Activated CD4-positive, CD25-positive, alpha-beta regulatory T cell treated with anti-CD3 and anti-CD28 coated beads, Interleukin-2, amount 50 U/mL, for 16 hours (primary cell): ENCODE measurements at places on chromosomes 11 and 22.

- DNase-seq = no peak
Observed at GRCh38 chr11:19735157-19735908, 22.7 kb downstream of the NAV2 start.

DNA sequence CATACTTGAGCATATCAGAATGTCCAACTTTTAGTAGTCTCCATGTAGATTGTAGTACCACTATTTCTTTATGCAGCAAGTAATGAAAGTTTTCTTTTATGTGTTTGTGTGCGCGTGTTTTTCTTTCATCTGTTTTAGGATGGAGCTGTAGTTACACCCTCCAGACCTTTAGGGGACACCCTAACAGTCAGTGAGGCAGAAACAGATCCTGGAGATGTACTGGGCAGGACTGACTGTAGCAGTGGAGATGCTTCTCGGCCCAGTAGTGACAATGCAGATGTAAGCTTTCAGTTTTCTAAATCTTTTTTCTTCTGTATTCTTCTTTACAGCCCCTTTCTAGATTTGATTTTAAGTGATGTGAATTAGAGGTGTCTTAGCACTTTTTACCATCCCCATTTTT lies 79.9 kb upstream of the GRIK4 start:
- no peak for DNase-seq

DNA sequence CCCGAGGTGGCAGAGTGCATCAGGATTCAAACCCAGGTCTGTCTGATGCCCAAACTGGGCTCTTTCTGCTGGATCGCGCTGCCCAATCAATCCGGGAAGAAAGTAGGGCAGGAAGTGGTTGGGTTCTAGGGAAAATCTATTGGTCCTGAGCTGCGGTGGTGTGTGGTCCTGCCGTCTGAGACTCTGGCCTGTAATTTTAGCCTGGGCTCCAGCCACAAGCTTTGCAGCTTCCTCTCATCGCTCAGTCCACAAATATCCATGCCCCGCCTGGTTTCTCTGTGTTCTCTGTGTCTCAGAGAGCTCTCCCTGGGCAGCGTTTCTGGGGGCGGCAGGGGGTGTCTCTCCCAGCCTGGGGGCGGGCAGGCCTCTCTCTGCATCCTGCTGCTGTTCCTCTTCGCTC lies 18.7 kb downstream of the CACNG2 start:
- no peak for DNase-seq

GRCh38 chr22:20084547-20085413 lies 4.7 kb downstream of the DGCR8 start:
- DNase-seq = no peak

GRCh38 chr11:112511911-112512310 lies 251.3 kb upstream of the PLET1 start:
- no peak for DNase-seq

DNA sequence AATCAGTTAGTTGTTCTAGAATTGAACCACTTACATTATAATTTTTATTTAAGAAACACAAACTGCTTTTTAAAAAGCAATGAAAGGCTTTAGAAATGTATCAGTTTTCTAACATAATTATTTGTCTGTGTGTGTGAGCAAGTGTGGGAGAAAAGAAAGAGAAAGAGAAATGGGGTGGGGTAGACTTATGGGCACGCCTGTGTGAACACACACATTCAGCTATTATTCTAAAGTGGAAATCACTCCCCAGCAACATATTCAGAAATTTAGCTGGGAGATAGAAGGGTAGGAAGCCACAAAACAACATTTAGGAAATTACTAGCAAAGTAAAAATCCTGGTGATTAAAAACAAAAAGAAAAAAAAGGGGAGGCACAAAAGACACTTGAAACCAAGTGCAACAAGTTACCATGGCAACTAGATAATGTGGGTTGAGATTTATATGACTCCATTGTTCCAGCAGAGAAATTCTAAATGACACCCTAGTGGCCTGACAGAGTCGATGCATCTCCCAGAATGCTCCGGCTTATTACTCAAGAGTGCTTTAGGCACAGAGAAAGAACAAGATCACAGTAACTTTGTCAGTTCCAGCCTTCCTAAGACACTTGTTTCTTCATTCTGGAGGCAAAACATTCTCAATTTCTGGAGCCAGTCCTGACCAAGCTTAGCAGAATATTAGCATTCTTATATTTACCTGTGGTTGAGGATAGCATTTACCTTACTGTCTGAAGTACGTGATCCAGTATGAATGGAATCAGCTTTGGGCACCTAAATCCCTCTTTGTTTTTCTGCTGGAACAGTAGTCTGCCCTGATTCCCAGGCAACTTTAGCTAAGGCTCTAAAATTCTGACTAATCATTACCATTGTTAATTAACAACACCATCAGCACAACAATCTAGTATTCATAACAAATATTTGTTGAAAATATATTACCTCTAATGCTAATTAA lies 444.4 kb downstream of the DLG2 start:
- no peak for DNase-seq

- DNase-seq = no peak
Observed at GRCh38 chr11:86869966-86870570, 69.7 kb downstream of the PRSS23 start.

- no peak for DNase-seq
Observed at GRCh38 chr11:69511358-69512055, 30.0 kb downstream of the LINC01488 start.

DNA sequence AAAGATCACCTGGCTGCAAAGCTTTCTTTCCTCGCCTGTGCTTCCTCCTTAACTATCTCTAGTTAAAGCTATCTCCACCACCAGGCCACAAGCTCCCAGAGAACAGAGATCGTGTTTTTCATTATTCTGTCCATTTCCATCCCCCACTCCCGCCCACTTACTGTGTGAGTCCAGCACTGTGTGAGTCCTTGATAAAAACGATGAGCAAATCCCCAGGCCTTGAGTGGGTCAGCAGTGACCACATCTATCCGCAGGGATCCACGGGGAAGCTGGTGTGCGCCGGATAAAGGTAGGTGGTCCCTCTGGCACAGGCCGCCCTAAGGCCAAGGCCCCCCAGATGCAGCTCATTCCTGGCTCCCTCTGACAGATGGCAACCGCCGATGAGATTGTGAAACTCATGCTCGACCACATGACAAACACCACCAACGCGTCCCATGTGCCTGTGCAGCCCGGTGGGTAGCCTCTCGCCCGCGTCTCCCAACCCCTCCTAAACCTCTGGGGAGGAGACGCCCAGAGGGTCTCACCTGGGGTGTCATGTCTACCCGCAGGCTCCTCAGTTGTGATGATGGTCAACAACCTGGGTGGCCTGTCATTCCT lies 9.3 kb downstream of the TKFC start:
- no peak for DNase-seq

- DNase-seq = no peak
Observed at GRCh38 chr11:22808571-22809197, 20.9 kb downstream of the SVIP start.

- DNase-seq = no peak
Observed at GRCh38 chr11:43907028-43907975, 26.7 kb downstream of the ALKBH3 start.

GRCh38 chr11:8020244-8020597 lies 33.1 kb downstream of the EIF3F start:
- DNase-seq = no peak

- DNase-seq = no peak
Observed at GRCh38 chr11:35618497-35619115, 346 bp downstream of the FJX1 start.

- DNase-seq = no peak
Observed at GRCh38 chr22:38863531-38864131, 8.4 kb downstream of the CBX6 start.

DNA sequence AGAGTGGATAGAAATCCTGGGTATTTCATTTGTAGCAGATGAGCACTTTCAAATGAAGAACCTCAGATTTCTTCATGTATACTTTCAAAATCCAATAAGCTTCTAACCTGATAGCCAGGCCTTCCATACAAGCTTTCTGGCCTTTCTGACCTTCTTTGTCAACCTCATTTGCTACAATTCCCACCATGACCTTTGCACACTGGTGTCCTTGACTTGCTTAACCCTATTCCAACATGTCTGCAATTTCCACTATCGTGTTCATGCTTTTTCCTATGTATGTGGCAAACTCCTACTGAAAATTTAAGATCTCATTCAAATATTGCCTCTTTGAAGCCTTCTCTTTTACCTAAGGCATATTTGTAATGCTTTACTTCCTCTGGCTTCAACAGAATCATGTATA lies 242.1 kb upstream of the CCDC90B start:
- no peak for DNase-seq

- no peak for DNase-seq
Observed at GRCh38 chr11:27703481-27703880, 3.2 kb upstream of the BDNF start.

GRCh38 chr11:107017433-107018218 lies 650 bp downstream of the GUCY1A2 start:
- DNase-seq = no peak

GRCh38 chr11:78110351-78110750 lies 29.1 kb downstream of the ALG8 start:
- DNase-seq = no peak
